ENCODE measurements at places on chromosomes 3 and 15.

DNA sequence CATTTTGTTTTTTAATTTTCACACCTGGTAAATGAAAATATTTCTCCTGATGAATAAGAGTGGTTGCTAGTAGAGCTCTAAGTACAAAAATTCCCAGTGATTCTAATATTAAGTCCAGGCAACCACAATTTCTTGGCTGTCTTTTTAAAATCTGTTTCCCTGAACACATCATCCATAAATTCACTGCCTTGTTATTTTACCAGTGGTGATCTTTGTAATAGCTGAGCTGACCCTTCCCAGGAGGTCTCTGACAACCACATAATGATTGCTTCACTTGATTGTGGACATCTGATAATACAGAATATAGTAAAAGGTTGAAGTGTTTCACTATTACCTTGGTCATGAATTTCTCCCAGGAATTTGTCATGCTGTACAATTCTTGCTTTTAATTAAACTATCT, 13.9 kb upstream of the TOP2B start:
- H3K4me3 ChIP-seq: no peak overlapping the region
- no peaks in the 10 kb centered on the region for H3K4me1 ChIP-seq
- DNase-seq: no peak
- no peaks in the 10 kb centered on the region for H3K36me3 ChIP-seq
- no peak overlapping the region for H3K27ac ChIP-seq
- peaks cover 3% of the 10 kb centered on the region for H3K27me3 ChIP-seq

GRCh38 chr3:118909763-118910162, 124.9 kb downstream of the IGSF11 start:
- H3K4me3 ChIP-seq: no peak overlapping the region
- H3K27me3 ChIP-seq: no peaks in the 10 kb centered on the region
- H3K27ac ChIP-seq: no peak overlapping the region

DNA sequence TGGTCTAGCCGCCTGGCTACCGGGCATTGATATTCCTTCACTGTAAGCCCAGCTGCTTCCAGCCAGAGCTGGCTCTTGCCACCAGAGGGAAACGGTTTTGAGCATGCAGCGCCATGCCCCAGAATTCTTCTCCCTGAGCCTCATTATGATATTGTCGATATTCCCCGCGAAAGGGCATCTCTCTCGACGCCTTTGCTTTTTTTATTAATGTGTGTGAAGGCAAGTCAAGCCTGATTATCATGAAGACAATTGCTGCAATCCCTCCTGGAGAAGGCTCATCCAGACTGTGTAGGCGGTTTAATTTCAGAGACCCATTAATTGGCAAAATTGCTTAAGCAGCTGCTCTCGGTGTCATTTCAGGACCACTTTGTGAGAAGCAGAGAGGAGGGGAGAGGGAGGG, 321.2 kb upstream of the TLE3 start:
- no peaks in the 10 kb centered on the region for H3K4me1 ChIP-seq
- DNase-seq: no peak
- no peaks in the 10 kb centered on the region for H3K36me3 ChIP-seq
- no peak overlapping the region for H3K27ac ChIP-seq
- H3K27me3 ChIP-seq: peaks cover 52% of the 10 kb centered on the region

GRCh38 chr3:42033741-42034140, 57.4 kb upstream of the TRAK1 start:
- H3K27me3 ChIP-seq: no peaks in the 10 kb centered on the region
- peak overlapping the region; percentile 83 for H3K27ac ChIP-seq
- peaks cover 80% of the 10 kb centered on the region for H3K4me1 ChIP-seq
- peaks cover 25% of the 10 kb centered on the region for H3K36me3 ChIP-seq
- H3K4me3 ChIP-seq: peak overlapping the region; percentile 69

DNA sequence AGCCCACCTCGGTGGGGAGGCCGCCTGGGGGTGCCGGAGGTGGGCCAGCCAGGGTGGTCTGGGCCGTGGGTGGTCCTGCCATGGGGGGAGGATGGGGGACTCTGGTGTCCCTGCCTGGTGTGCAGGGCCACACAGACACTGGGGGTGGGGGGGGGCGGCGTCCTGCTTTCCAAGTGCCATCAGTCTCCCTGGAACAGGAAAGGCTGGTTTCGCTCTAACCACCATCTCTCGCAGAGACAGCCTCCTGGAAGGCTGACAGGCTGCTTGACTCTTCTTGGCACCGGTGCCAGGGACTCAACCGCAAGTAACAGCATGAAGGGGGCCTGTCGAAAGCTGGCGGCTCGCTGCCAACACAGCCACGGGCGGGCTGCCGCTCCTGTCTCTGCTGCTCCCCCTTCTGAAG, 40.3 kb downstream of the RGMA start:
- H3K27ac ChIP-seq: no peak overlapping the region
- H3K4me1 ChIP-seq: no peaks in the 10 kb centered on the region
- H3K4me3 ChIP-seq: no peak overlapping the region
- peaks cover 9% of the 10 kb centered on the region for H3K36me3 ChIP-seq
- H3K27me3 ChIP-seq: peaks cover 13% of the 10 kb centered on the region

DNA sequence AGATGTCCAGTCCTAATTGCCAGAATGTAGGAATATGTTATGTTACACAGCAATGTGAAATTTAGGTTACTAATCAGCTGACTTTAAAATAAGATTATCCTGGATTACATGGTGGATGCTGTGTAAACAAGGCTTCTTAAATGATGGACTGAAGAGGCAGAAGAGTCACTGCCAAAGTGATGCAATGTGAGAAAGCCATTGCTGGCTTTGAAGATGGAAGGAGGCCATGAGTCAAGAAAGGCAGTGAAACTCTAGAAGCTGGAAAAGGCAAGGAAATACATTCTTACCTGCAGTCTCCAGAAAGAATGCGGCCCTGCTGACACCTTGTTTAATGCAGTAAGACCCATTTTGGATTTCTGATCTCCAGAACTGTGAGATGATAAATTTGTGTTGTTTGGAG, 179.1 kb upstream of the ZPLD1 start:
- no peak for DNase-seq
- no peak overlapping the region for H3K4me3 ChIP-seq
- H3K27me3 ChIP-seq: peaks cover 6% of the 10 kb centered on the region
- H3K27ac ChIP-seq: no peak overlapping the region
- H3K36me3 ChIP-seq: no peaks in the 10 kb centered on the region
- H3K4me1 ChIP-seq: no peaks in the 10 kb centered on the region

DNA sequence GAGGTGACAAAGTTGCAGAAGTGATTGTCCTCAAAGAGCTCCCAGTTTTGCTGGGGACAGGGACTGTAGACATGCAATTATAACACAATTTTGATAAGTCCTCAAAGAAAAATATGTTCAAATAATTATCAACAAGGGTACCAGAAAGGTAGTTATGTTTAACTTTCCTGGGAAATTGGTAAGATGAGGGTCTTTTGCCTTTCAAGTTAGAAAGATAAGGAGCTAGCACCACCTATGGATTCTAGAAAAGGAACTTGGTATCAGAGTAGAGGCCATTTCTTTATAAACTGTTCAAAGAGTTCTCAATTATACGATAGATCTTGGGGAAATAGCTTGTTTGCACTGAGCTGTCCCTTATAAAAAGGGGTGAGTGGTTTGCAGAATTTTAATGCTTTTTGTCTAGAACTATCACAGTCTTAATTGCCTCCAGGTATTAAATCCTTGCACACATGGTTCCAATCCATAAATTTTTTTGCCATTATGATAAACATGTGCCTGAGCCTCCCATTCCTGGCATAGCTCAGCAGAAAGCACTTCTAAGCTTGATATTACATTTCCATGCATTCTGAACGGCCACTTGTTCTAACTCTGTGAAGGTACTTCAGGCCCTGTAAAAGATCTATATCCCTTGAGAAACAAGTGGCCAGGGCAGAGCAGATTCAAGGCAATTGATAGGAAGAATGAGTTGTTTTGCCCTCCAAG, 247.5 kb upstream of the LRIG1 start:
- peaks cover 7% of the 10 kb centered on the region for H3K27me3 ChIP-seq
- H3K4me3 ChIP-seq: no peak overlapping the region
- H3K27ac ChIP-seq: no peak overlapping the region
- H3K4me1 ChIP-seq: no peaks in the 10 kb centered on the region

GRCh38 chr15:55005679-55006078, 191.1 kb downstream of the RSL24D1 start:
- no peaks in the 10 kb centered on the region for H3K27me3 ChIP-seq
- no peaks in the 10 kb centered on the region for H3K4me1 ChIP-seq
- H3K27ac ChIP-seq: no peak overlapping the region
- no peak for DNase-seq
- no peak overlapping the region for H3K4me3 ChIP-seq

GRCh38 chr15:90881181-90881977, 2.9 kb upstream of the FES start:
- H3K27me3 ChIP-seq: no peaks in the 10 kb centered on the region
- H3K36me3 ChIP-seq: no peaks in the 10 kb centered on the region
- no peak for DNase-seq

- H3K4me1 ChIP-seq: no peaks in the 10 kb centered on the region
- H3K27me3 ChIP-seq: no peaks in the 10 kb centered on the region
- no peak overlapping the region for H3K27ac ChIP-seq
- H3K36me3 ChIP-seq: no peaks in the 10 kb centered on the region
- no peak for DNase-seq
- no peak overlapping the region for H3K4me3 ChIP-seq
These were observed 38.8 kb upstream of the IGSF11 start for GRCh38 chr3:119073258-119074001.

DNA sequence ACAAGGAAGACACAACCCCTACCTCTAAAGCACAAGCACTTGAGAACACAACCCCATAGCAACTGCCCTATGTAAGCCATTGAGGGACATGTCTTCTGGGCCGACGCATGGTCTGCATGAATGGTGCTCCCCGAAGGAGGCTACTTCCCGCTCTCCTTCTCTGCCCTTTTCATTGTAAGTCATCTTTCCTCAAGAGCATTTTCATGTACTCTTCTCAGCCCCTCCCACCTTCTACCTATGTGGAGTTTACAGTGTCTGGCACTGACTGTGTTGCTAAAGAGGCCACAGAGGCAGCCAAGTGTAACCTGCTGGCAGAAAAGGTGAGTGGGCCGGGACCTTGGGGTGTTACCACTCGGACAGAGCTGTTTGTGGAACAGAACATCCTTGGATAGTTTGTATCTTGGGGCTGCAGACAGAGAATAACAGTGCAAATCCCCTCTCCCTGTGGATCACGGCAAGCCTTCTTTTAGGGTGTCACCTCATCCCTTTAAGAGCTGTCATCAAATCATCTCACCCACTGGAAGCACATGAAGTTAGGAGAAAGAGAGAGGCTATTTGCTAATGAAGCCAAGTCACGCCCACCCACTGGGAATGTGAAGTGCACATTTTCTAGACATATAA, 5.6 kb downstream of the AHSG start:
- H3K27me3 ChIP-seq: peaks cover 7% of the 10 kb centered on the region
- H3K27ac ChIP-seq: no peak overlapping the region
- DNase-seq: no peak
- no peaks in the 10 kb centered on the region for H3K36me3 ChIP-seq
- no peak overlapping the region for H3K4me3 ChIP-seq
- H3K4me1 ChIP-seq: peaks cover 28% of the 10 kb centered on the region

- DNase-seq: no peak
- H3K27me3 ChIP-seq: no peaks in the 10 kb centered on the region
- no peaks in the 10 kb centered on the region for H3K4me1 ChIP-seq
- H3K36me3 ChIP-seq: peaks cover 3% of the 10 kb centered on the region
These were observed 1083.9 kb downstream of the DIPK2A start for GRCh38 chr3:145055375-145056076.

DNA sequence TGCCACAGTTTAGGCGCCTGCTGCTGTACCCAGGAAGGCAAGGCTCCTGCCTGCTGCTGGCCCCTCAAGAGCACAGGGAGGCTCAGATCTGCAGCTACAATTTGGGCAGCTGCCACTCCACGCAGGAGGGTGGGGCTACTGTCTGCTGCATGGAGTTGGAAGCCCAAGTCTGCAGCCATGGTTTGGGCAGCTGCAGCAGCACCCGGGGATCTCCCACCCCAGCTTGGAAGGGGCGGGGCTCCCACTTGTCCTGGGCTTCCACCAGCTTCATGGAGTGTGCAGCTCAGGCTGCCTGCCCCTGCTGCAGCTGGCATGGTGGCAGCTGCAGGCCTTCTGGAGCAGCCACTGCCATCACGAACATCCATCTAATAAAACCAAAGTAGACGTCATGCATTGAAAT, 512.9 kb downstream of the PYDC2 start:
- H3K4me3 ChIP-seq: no peak overlapping the region
- H3K27me3 ChIP-seq: peaks cover 1% of the 10 kb centered on the region
- H3K36me3 ChIP-seq: no peaks in the 10 kb centered on the region

DNA sequence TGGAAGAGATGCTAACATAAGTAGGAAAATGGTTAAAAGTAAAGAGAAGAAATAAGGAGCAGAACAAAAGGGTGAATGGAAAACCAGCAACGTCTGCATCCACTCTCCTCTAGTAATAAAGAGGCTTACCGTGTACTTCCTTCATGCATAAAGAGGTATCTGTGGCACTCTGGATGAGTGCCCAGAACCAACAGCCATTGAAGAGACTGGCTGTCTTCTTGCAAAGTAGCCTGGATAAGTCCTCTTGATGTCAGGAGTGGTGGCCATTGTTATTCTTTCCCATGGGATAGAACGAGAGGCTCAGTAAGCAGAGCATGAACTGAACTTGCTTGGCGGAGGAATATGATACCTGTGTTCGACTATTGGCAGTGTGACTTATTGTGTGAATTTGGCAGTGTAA, 186.2 kb upstream of the RASGRP1 start:
- H3K4me1 ChIP-seq: peaks cover 23% of the 10 kb centered on the region
- H3K27me3 ChIP-seq: peaks cover 5% of the 10 kb centered on the region
- H3K4me3 ChIP-seq: no peak overlapping the region
- no peak overlapping the region for H3K27ac ChIP-seq
- peaks cover 8% of the 10 kb centered on the region for H3K36me3 ChIP-seq

DNA sequence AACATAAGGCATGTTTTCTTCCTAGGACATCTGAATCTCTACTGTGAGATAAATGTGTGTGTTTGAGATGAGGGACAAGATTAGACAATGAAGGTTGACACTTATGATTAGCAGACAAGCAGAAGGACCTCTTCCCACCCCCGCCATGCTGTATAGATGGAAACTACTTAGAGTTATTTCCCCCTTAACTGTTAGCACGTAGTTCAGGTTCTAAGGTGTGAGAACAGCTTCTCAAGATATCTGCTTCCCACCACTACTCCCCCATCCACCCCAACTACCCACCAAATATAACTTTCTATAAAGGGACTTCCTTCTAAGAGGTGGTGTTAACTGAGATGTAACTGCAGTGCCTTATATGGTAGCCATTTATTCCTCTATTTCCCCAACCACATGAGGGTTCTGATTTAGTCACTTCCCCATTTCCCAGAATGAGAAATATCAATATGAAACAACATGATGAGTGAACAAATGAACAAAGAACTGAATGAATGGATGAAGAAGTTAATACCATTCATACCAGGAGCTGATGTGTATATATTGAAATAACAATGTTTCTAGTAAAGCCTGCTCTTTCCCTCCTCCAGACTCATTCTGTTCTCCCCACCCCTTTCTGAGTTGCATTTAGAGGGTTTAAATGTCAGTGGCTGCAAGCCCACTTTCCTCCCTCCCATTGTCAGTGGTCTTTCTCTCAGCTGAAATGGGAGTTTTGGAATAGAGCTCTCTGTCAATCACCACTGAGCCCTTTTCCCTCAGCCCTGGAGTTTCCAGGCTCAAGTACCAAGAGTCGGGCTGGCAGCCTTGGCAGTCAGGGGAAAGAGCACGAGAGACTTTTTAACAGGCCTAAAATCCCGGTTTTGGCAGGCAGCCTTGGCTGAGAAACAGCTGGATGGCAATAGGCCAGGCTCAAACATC, 7.7 kb upstream of the RFTN1 start:
- no peaks in the 10 kb centered on the region for H3K36me3 ChIP-seq
- DNase-seq: no peak
- H3K4me1 ChIP-seq: peaks cover 13% of the 10 kb centered on the region
- peaks cover 21% of the 10 kb centered on the region for H3K27me3 ChIP-seq
